ENCODE measurements at places on chromosomes 12 and 14.

DNA sequence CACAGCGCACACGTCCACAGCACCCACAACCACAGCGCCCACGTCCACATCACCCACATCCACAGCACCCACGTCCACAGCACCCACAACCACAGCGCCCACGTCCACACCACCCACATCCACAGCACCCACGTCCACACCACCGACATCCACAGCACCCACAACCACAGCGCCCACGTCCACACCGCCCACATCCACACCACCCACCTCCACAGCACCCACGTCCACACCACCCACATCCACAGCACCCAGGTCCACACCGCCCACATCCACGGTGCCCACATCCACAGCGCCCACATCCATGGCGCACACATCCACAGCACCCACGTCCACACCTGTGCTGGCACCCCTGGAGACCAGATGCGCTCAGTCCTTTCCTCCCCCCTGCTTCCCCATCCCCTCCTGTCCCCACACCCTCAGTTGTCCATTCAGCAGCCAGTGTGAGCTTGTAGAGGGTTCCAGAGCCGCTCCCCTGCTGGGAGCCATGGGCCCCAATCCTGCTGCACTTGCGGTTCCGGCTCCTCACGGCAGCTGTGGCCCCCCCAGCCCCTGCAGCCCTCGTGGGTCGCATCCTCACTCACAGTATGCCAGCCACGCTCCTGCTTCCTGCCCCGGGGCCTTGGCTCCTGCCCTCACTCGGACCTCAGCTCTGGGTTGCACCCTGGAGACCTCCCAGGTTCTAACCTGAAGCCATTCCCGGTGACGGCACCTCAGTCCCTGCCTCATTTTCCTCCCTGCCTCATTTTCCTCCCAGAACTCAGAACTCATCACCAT lies 37.8 kb downstream of the GALNT9 start:
- no peak for DNase-seq

DNA sequence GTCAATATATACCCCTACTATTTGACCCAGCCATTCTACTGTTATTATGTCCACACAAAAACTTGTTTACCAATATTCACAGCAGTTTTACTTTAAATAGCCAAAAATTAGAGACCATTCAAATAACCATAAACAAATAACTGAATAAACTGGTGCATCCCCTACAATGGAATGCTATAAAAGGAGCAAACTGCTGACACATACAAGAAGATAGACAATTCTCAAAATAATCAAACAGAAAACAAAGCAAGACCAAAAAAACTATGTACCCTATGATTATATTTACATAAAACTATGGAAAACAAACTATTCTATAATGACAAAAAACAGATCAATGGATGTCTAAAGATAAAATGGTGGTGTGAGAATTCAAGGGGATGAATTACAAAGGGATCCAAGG lies 54.4 kb downstream of the RALGAPA1 start:
- no peak for DNase-seq

GRCh38 chr12:130253866-130254265 lies 83.8 kb upstream of the PIWIL1 start:
- no peak for DNase-seq

- peak; percentile 90 for DNase-seq
Measured at GRCh38 chr12:6927379-6928021, at the start of gene ATN1. TSS of gene ATN1 (plus strand) at chr12:6927959. CDS start at chr12:6934002, 6,043 bp downstream.

- DNase-seq = no peak
Measured at GRCh38 chr12:108905725-108906124, 25.8 kb downstream of the DAO start.

DNA sequence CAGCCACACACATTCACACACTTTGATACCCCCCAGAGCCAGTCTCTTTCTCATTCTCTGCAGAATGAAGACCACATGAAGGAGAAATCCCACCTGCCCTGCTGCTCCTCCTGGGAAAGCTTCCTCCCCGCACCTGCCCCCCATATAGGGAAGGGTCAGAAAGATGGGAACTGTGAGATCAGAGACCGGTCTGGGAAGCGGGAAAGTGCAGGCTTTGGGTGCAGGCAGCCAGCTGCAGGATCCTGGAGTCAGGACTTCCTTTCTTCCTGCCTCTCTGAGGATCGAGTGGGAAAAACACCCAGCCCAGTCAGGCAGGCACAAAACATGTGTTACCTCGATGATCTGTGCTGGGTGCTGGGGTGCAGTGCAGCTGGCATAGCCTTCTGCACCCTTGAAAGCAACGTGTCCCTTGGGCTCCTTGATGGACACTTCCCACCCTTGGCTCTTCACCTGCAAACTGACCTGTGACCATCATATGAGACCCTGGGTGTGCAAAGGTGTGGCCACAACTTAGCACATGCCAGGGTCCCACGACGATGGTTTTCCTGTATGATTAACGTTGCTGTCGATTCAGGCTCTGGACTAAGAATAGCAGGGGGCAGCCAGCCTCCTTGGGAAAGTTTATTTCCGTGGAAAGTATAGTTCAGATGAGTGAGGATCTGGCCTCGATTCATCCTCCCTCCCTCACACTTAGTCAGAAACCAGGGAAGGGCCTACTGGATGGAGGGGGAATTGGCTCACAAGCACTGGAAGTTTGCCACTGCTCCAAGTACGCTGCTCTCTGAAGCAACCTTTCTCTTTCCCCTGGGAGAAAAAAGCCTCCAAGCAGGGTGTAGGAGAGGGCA lies 105.4 kb upstream of the MED13L start:
- DNase-seq = peak; percentile 50

Data from thyroid gland (tissue), 4 donors.